Left lobe of liver (tissue), 2 donors: ENCODE measurements at places on chromosomes 12 and 14. TPM values are rescaled to one million over a fixed set of nuclear protein-coding genes. Genes with fewer than 3 reads are reported as not detected.

The SRSF9 gene
- total RNA-seq = 57.8 TPM

DNA sequence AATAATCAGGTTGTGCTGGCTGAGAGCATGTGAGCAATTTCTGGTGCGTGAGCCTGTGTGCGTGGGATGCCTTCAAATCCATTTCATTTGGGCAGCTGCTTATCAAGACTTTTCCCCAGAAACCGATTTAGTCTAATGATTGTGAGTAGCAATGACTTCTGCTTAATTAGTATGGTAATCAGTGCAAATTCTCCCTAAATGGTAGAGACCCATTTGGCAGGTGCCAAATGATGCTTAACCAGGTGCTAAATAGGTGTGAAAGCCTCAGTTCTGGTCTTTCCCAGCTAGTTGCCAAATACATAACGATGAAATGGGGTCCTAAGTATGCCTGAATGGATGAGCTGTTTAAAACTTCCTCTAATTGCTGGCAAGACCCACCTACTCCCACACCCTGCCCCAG, 248.4 kb upstream of the CCDC196 start:
- no peak for DNase-seq

DNA sequence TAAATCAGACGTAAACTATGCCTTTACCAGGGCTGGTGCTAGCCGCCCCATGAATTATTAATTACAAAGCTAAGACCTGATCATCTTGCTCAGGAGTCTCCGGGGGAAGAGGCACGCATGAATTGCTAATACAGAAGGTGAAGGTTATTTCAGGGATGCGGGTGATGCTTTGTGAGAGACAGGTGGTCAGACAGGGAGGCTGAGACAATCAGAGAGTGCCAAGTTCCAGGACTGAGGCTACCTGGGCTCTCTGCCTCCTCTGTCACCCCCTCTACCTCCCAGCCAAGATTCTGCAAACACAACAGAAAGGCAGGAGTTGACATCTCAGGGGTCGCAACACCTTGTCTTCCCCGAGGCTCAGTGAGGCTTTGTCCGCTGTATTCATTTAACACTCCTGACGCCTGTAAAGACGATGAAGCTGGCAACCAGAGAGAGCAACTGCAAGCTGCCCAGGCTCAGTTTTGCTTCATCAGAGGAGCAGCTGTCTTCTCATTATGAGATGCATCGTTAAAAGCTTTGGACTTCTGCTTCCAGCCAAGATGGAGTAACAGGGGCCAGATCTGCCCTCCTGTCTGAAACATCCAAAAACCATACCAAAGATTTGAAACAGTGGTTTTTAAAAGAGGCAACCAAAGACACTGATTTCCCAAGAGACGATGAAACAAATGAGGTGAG, 46.6 kb downstream of the PRIMA1 start:
- no peak for DNase-seq

- peak; percentile 61 for DNase-seq
Measured at GRCh38 chr12:132904718-132905328, 17.4 kb upstream of the CHFR start.

DNA sequence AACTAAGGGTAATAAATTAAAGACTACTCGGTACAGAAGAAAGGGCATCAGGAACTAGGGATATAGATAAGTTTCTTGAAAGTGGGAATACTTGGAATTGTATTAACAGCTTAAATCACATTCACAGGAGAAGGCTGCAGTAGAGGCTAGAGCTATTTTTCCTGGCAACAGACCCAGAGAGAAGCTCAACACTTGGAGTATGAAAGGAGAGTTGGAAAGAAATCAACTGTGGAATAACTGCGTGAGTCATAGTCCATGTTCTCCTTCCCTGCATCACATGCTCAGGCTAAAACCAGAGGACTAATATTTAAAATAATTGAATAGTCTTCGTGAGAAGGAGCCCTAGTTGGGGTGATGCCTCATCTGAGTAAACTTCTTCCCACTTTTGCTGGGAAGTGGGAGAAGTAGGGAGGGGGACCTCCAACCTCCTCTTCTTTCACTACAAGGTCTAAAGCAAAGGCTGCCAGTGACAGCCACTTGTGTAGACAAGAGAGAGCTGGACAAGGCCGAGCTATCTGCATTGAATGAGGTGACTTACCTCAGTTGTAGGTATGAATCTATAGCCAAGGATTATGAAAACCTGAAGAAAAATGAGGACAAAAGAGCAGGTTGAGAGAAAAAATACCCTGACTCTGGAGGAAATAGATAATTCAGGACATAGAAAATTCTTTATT, 32.7 kb downstream of the DYRK2 start:
- DNase-seq = no peak
